ENCODE measurements at places on chromosomes 2 and 18.

GRCh38 chr18:63378919-63379638, 12.1 kb upstream of the KDSR start:
- no peak for DNase-seq

GRCh38 chr18:48753691-48754090, 197.1 kb downstream of the SMAD7 start:
- DNase-seq = no peak

DNA sequence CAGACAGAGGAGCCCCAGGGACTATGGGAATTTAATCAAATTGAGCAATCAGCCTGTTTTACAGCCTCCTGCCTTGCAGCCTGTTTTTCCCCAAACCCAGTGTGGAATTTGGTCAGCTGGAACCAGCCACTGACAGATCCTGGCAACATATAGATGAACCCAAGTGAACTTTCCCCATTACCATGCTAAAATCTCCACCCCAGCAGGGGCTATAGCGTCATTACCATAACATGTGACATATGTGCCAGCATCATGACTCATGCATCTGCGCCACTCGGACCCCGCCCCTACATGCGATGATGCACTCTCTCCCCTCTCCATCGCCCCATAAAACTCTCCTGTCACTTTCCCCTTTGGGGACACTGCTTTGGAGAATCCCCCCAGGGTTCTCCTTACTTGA, 17.3 kb upstream of the FEZ2 start:
- DNase-seq = no peak

- DNase-seq = no peak
Observed at GRCh38 chr2:113039719-113040118, 12.9 kb downstream of the IL36B start.

DNA sequence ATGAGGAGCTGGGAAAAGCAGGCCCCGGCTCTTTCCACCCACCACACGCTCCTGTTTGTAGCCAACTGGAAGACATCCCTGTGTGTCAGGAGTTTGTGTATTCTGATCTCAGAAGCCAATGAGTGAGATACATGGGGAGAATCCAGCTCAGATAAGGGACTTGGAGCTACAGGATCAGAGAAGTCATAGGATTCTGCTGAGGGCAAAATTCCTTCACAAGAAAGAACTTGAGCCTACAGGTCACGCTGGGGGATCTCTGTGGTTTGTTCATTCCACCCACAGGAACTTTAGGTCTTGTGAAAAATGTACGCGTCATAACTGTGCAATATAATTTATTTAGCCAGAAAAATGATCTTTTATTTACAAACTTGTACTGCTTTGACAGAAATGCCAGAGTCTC, 80.1 kb upstream of the SMIM21 start:
- DNase-seq = no peak

- DNase-seq = no peak
Observed at GRCh38 chr18:59885579-59886163, 14.1 kb upstream of the PMAIP1 start.

GRCh38 chr18:63907664-63908063, at the start of gene SERPINB10:
SERPINB10 (plus strand) TSS chr18:63907958; CDS start chr18:63915511, 7,553 bp downstream.
- no peak for DNase-seq

DNA sequence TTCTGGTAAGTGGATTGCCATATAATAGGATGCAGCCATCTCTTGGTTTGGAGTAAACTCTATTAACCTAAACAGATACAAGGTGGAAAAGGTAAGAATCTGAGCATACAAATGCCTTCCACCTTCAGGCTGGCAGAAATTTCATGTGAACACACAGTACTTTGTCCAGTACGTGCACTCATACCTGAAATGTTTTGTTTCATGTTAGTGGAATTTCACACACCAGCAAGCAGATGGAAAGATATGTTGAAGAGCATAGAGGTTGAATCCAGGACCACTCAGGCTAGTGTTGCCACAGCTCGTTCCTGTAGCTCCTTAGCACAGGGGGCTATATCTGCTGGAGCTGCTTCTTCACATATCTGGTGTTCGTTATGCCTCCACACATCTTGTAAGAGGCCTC, 34.0 kb downstream of the CRIM1 start:
- no peak for DNase-seq

DNA sequence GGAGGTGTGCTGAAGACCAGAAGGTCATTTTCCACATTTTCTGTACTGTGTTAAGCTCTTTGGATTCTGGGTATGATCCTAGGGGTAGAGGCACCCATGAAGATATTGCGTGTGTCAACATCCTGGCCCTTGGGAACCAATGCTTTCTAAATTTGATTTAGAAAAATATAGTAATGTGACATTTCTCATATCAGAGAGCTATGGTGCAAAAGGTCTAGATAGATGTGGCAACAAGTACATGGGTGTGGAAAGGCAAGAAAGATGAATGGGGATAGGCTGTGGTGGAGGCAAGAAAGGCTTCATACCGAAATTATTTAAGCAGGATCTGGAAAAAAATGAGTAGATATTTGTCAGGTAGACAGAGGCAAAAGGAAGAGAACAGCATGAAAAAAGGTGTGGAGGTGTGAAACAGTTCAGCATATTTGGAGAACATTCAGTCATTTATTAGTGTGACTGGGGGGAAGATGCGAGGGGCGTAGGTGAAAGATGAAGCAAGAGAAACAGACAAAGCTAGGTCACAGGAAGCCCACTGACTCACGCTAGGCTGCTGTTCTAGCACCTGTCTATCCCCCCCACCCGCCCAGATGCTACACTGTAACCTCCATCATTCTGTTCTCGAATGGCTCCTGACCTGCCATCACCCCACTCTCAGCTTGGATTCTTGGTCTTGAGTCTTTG, 11.7 kb downstream of the DOK1 start:
- DNase-seq = no peak

GRCh38 chr2:195515551-195515950, 141.5 kb upstream of the SLC39A10 start:
- DNase-seq = no peak

All from CD8-positive, alpha-beta memory T cell (primary cell).